ENCODE measurements at places on chromosomes 13 and 19.

- no peak for DNase-seq
Measured at GRCh38 chr19:1747285-1748114, 5.8 kb upstream of the ONECUT3 start.

DNA sequence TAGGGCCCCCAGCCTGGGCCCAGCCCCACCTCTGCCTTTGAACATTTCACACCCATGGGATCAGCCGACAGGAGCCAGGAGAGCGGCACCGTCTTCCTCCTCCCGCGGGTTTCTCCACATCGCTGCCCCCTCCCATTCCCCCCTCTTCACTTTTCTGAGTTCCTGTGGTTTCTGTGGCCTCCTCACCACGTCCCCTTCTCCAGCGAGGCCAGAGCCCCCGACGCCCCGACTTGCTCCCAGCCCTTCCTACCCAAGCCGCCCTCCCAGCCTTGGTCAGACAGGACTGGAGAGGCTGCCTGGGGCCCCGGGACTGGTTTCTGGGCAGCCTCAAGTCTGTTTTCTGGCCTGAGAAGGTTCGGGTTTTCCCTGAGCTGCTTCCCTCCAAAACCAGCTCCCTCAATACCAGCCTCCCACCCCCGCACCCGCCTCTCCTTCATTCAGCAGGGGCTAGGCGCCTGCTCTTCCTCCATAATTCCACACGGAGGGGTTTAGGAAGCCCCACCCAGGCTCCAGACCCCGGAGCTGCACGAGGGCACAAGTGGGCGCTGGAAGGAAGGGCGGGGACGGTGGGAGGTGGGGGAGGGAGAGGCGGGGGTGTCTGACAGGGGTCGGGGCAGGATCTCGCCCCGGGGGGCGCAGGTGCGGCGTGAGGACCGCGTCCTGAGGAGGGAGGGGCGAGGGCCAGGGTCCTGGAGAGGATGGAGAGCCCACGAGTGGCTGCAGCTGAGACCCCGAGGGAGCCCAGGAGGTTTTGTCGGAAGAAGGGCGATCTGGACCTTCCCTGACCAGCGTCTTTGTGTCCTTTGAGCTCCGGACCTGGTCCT, 4.0 kb upstream of the SIGLEC10 start:
- no peak for DNase-seq

DNA sequence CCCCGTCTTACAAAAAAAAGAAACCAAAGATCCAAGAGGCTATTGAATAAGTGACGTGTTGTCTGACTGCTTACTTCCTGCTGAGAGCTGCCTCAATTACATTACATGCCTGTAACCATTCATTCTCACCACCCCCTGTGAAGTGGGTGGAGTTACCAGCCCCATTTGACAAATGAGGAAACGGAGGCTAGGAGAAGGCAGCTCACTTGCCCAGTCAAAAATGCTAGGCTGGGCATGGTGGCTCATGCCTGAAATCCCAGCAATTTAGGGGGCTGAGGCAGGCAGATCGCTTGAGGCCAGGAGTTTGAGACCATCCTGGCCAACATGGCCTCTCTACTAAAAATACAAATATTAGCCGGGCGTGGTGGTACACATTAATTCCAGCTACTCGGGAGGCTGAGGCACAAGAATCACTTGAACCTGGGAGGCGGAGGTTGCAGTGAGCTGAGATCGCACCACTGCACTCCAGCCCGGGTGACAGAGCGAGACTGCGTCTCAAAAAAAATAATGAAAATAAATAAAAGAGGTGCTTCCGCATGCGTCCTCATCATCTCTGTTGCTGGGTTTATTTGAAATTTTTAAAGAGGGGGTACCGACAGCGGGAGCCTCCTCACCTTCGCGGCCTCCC, 499 bp downstream of the LSM7 start:
- peak; percentile 86 for DNase-seq

DNA sequence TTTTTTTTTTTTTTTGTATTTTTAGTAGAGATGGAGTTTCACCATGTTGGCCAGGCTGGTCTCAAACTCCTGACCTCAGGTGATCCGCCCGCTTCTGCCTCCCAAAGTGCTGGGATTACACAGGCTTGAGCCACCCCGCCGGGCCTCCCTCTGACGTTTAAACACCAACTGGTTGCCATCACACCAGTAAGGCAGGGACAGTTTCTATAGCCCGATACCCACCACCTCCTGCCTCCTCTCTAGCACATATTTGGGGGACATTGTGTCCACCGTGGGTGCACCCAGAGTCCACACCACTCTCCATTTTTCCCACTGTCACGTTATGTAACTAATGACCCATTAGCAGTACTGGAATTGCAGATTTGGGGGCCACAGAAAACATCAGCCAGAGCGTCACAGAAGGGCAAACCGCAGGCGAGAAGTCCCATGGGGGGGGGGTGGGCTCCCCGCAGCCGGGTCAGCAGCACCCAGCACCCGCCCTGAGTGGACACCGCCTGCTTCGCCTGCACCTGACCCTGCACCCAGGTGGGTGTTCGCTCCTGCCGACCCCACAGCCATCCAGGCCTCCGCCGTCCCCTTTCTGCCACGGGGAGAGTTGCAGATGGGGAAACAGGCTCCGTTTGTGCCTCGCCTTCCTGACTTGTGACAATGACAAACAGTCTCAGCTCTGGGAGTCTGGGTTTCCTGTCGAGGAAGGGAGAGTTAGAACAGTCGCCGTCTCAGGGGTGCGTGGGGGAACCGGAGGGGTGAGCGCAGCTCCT, 3.6 kb downstream of the ONECUT3 start:
- DNase-seq: no peak

DNA sequence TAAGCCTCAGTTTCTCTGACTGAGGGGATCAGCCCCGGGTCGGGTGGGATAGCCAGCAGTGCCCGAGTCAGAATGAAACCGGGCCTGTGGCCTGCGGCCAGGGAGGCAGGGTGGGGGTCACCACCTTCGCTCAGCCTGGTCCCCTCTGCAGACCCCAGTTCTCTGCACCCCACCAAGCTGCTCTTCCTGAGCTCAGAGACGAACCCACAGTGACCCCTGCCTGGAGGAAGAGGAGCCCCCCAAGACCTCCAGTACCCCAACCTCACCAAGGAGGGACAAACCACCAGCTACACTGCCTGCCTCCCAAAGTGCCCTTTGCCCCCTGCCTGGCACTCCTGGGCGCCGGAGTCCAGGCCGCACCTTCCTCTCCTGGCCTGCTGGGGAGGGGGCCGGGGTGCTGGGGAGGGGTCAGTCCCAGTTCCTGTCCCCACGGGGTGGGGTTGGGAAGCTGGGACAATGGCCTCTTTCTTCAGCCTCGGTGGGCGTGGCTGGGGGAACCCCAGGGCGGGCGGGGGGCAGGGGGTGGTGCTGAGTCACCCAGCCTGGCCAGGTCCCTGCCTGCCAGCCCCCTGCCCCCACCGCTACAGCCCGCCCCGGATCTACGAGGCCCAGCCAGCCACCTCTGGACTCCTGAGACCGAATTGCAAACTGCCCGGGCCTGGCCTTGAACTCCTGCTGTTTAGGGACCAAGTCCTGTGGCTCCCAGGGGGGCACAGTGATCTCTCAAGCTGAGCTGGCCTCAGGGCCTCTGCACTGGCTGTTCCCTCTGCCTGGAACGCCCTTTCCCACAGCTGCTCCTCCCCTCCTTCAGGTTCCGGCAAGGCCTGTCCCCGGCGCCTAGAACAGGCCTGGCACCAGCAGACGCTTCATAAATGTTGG, 14.3 kb downstream of the ZBTB7A start:
- DNase-seq: no peak

DNA sequence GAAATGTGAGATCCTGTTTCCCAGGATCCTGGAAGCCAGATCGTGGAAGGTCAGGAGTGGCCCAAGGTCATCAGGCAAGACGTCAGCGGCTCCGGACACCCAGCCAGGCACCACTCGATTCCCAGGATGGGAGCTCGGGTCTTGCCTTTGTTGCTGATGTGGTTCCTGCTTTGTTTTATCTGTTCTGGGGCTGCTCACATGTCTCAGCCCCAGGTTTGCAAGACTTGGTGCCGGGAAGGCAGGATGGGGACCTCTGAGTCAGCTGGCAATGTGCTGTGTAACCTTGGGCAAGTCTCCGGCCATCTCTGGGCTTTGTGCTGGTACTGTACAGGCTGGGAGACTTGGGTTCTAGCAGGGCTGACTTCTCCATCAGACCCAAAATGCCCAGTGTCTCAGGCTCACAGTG, 1.4 kb upstream of the FCHO1 start:
- DNase-seq: no peak

DNA sequence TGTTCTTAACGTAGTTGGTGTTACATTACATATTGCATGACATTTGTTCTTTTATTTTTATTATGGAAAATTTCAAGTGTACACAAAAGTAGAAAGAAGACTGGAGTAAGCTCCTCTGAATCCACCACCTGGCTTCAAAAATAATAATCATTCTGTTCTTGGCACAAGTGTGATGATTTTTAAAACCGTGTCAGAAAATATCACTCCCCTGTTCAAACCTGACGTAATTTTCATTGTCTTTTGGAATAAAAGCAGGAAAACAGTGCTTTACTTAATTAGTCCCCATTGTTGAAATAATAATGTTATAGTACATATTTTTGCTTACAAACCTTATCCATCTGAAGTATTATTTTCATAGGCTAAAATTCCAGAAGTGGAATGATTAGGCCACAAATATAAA, 41.3 kb upstream of the SCEL start:
- no peak for DNase-seq

GRCh38 chr19:31301306-31301980, 47.8 kb downstream of the TSHZ3 start:
- no peak for DNase-seq

GRCh38 chr19:1220976-1221903, 15.7 kb downstream of the STK11 start:
- no peak for DNase-seq

DNA sequence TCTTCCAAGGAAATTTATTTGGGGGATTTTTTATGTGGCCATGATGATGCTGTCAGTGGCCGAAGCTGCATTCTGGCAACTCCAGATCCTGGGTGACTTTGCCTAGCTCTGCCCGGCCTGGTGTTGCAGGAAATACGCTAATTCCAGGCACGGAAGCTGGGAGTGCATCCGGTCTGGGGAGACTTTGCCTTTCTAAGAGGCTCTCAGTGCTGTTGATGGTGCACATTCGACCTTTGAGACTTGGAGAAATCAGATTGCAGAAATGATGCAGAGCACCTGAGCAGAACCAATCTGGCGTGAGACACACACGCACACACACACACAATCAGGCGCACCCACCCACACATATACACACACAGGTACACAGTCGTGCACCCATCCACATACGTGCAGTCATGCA, 5.9 kb upstream of the TMEM255B start:
- DNase-seq: no peak

GRCh38 chr19:7642295-7643030, 5.6 kb downstream of the STXBP2 start:
- DNase-seq: no peak

- DNase-seq: no peak
Measured at GRCh38 chr13:40673414-40673813, 7.0 kb upstream of the FOXO1 start.

DNA sequence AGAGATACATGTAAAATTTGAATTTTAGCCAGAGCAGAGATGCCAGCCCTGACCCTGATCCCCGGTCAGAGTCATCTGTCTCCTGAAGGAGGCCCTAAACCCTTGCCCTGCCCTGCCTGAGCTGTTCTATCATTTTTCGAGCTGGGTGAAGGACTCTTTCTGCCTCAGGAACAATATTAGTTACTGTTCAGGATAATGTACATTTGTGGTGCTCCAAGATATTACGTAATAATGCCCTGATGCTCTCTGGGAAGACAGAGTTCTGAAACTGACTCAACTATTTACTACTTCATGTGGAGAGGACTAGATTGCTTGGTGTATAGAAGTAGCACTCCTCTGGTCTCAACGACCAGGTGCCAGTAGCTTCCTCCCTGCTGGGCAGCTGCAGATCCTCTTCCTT, 37.9 kb upstream of the UBL3 start:
- no peak for DNase-seq

DNA sequence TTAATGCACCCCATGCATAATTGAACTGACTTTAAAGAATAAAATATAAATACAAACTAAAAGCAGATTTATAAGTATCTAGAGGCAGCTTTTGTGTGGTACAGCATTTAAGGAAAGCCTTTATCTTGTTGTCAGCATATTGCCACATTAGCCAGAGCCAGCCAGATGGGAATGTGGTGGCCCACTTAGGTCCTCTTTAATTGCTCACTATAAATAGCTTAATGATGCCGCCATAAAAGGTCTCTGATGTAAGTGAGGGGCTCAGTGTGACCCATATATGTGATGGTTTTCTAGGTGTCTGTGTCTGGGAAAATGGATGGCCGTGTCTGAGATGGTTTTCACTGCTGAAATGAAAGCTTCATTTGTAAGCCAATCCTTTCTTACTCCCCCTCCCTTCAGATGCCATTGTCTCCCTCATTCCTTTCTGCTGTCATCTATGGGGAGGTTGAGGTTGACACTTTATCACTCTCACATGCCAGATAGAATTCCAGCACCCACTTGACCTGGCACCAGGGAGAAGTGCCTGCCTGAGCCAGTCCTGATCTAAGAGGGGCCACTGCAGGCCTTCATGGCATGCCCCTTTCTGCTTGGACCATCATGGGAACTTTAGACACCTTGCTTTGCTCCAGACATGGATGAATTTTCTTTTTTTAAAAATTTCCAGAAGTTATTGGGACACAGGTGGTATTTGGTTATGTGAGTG, 135.3 kb downstream of the MTUS2 start:
- no peak for DNase-seq

GRCh38 chr19:44779150-44779549, 1.5 kb downstream of the CBLC start:
- DNase-seq: no peak

GRCh38 chr19:58531034-58531840, 11.6 kb upstream of the ZBTB45 start:
- DNase-seq: no peak

GRCh38 chr19:51019544-51019925, at the start of gene KLK10:
TSS of gene KLK10 (minus strand) at chr19:51019709. CDS start at chr19:51019130, 579 bp downstream.
- DNase-seq: no peak

DNA sequence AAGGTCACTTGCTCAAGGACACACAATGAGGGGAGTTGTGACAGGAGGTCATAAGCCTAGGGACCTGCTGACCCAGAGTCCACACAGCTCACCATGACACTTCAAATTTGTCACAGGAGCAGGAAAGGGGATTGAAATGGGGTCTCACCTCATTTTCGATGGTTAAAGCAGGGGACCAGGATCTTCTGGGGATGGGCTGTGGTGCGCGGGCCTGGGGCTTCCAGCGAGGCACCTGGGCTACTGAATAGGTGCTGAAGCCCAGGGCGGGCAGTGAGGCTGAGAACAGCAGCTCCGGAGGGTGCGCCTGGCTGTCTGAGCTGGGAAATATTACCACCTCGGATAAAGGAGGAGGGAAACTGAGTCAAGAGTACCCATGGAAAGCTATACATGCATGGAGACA, 11.0 kb downstream of the MAN2B1 start:
- DNase-seq: no peak

GRCh38 chr13:79340490-79340889, 65.6 kb downstream of the RBM26 start:
- no peak for DNase-seq

GRCh38 chr19:48997972-48998371, 4.3 kb downstream of the RUVBL2 start:
- no peak for DNase-seq

Measured in GM12878 (cell line).